ENCODE measurements at places on chromosomes 11 and 22.

- no peak for DNase-seq
These were observed 18.5 kb downstream of the PLA2G6 start for GRCh38 chr22:38162881-38163843.

GRCh38 chr11:83037877-83038276 lies 33.8 kb downstream of the RAB30 start:
- DNase-seq, result no peak

- no peak for DNase-seq
These were observed 48.4 kb upstream of the TP53I11 start for GRCh38 chr11:44999068-44999467.

DNA sequence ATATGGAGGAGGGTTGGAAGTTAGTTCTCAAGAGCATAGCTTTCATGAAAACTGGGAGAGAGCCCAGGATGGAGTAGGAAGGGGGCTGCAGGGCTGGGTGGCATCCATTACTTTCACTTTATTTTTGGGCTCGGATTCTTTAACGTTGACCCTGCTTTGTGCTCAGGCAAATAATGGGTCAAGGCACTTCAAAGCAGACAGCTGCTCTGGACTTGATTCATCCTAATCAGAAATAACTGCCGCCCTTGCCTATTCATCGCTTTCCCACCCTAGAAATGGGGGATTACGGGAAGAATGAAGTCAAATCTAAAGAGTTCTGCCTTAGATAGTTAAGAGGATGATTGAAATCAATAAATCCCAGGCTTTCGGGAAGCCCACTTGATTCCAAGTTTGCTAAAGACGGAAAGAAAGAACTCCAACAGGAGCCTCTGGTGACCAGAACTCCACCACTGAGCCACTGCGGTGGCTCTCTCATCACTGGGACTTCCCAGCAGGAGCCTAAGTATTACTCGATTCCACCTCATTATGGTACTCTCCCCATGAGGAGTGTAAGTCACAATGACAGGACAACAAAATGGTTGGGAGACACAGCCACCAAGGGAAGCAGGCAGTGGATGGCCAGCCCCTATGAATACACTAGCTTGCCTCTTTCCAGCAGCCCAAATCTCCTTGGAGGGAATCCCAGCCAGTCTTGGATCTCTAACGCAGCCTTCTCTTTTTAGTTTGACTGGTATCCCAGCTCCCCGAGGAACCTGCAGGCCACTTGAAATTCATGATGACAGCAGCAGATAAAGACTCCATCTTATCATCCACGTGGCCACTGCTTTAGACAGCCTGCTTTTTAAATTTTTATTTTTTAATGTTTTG lies 815.5 kb downstream of the NTM start:
- DNase-seq, result peak; percentile 77

DNA sequence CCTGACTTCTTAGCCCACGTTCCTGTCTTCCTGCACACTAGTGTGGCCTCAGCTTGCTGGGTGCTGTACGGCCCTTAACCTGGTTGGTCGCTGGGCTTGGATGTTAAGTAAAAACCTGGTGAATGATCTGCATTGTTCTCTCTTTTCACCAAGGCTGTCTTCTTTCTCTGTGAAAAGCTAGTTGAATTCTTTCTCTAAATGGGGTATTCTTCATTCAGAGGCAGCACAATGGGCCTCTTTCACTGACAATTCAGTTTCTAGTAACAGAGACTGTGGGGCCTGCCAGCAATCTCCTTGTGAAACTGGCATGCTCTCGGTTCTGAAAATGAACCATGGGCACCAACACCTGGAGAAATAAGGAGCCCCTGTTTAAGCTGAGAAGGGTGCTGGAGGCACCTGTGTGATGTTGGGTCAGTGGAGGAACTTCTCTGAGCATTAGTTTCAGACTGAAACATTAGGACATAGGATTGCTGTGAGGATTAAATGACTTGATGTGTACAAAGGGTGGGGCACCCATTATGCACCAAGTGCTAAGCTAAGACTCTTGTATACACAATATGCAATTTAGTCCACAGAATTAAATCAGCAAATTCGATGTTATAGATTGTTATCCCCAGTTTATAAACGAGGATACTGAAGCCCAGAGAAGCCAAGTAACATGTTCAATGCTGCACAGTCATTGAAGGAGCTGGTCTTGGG lies 33.1 kb upstream of the ELF5 start:
- no peak for DNase-seq

DNA sequence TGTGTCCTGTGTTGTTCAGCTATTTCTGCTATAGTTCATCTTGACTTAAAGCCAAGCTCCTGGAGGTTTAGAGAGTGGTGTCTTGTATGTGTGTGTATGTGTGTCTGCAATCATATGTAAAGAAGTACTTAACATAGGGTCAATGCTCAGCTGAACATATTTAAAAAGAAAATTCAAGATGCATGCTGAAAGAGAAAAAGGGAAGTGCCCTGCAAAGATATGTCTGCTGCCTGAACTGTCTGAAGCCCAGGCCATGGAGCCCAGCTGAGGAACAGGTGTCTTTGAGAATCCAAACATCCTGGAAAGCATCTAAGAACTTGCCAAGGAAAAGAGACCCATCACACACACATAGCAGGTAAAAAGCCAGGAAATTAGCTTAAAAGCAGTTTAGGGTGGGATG lies 6.6 kb downstream of the TCN1 start:
- DNase-seq, result no peak

DNA sequence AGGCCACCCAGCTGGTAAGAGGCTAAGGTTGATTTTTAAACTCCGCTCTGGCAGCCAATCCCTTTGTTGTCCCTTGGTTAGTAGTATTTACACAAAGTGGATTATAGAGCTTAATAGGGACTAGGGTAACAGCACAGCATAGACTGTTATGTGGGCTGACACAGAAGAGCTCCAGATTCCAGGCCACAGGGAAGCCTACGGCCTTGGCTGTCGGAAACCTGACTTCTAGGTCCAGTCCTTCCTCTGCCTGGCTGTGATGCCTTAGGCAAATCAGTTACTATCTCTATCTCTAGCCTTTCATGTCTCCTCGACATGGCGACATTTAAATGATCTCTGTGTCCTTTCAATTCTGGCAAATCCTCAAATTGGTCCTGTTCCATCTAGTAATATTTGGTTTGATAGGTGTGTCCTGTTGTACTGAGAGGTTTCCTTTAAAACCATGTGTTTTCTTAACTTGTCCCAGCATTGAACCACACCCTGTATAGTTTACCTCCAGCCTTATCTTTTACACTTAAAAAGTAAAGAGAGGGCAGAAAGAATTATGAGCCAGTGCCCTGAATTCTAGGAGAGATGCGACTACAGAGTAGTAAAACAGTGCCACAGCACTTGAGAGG lies 4.2 kb downstream of the MMP1 start:
- DNase-seq, result no peak

GRCh38 chr11:26949846-26950245 lies 44.1 kb upstream of the FIBIN start:
- no peak for DNase-seq

- no peak for DNase-seq
These were observed 700 bp upstream of the STX3 start for GRCh38 chr11:59754494-59754858.

DNA sequence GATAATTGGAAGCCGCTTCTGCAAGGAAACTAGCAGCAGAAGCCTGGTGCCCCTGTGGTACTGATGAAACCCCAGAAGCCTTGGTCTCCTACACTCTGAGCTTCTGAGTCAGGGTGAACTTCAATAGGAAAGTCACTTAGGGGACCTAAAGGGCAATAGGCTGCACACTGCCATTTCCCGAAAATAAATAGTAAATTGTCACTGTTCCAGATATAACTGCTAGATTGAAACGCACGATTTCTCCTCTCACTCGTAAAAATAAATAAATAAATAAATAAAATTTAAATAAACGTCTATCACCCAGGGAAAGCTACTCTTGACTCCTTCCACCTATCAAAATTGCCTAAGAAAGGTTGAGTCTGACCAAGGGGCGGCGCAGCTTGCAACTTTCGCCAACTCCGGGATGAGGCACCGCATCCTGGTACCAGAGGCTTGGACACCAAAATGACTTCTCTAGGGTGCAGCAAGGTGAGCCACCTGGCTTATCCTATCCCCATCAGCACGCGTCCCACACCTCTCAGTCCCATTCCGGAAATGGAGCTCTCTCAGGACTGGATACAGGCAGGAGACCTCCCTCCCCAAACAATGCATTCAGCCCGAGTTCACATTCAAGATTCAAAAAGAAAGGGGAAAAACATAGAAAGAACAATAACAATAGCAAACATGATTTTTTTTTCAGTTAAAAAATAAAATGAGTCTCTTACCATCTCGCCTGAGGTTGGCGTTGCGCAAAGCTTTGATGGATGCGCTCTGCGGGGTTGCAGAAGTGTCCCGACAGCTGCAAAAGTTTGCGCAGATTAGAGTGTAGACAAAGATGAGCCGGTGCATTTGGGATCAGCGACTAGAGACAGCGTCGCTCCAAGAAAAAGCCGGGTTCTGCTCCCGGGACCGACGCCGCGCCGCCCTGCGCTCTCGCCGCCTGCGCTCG lies 583 bp downstream of the PDGFD start:
- no peak for DNase-seq

- DNase-seq, result peak; percentile 84
These were observed 945 bp downstream of the ROBO3 start for GRCh38 chr11:124865902-124866851.

DNA sequence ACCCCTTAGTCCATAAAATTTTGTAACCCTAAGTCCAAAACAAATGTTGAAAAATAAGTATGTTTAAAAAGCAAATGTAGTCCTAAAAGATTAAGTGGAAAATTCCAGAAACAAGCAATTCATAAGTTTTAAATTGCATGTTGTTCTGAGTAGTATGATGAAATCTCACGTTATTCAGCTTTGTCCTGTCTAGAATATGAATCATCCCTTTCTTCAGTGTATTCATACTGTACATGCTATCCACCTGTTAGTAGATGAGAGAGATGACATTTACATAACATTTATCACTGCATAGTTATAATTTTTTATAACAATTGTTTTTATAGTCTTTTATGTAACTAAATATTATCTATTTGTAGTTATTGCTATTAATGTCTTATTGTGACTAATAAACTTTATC lies 622.3 kb upstream of the CHORDC1 start:
- no peak for DNase-seq

GRCh38 chr22:43402128-43402527 lies 9.7 kb upstream of the MPPED1 start:
- no peak for DNase-seq

GRCh38 chr22:47013861-47014635 lies 251.6 kb downstream of the TBC1D22A start:
- DNase-seq, result no peak

GRCh38 chr22:30249049-30250038 lies 2.8 kb upstream of the LIF start:
- DNase-seq, result no peak

GRCh38 chr11:58658623-58659022 lies 36.2 kb downstream of the CNTF start:
- DNase-seq, result no peak

DNA sequence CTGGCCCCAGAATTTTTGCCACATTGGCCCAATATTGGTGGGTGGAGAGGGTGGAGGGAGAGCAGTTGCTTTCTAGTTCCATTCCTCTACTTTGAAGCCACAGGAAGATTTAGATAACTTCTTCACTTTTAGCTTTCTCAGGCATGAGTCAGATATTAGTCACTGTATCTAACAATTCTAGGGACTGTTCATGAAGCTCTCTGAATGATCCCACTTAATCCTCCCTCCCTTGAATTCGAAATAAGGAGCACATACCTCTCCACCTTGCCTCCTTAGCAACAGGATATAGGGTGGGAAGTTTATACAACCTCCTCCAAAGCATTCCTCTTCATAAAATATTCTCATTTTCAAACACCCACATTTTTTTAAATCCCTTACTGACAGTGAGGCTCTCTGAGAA lies 13.5 kb downstream of the FSHB start:
- no peak for DNase-seq

- no peak for DNase-seq
These were observed 29.4 kb upstream of the CCDC188 start for GRCh38 chr22:20180245-20180630.

DNA sequence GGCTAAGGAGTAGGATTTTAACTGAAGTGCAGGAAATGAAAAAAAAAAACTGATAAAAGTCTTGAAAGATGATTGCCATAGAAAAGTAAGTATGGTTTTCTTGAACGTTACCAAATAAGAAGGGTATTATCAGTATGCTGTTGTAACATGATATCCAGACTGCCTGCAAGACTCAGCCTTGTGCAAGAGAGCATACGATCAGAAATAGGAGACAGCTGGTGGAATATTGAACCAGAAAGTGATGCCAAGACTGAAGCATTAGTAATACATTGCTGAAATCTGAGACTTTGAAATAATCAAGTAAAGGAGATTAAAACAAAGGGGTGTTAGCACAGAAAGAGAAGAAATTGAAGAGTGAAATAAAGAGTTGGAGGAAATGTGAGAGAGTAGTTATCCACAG lies 452.7 kb upstream of the CNTN5 start:
- no peak for DNase-seq

GRCh38 chr22:20904008-20904979 lies 12.9 kb upstream of the CRKL start:
- DNase-seq, result no peak

GRCh38 chr11:122697636-122698167 lies 42.2 kb downstream of the UBASH3B start:
- DNase-seq, result no peak

- DNase-seq, result no peak
These were observed 10.6 kb upstream of the SLC22A12 start for GRCh38 chr11:64580412-64580811.

DNA sequence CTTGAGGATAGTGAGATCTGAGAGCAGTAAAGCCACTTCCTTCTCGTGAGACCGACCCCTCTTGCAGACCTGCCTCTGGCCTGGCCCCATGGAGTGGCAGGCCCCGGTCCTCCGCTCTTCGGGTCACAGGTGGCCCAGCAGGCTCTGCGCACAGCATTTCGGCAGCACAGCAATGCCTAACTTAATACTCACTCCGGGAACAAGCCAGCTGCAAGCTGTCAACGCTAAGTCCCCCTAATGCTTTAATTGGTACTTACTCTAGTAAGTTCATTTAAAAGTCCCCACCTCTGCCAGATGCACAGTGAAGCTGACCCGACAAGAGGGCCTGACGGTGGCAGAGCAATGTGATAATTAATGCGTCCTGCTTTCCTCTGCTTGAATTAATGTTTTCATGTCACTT lies 349.3 kb upstream of the B3GAT1 start:
- DNase-seq, result no peak
